ENCODE measurements at places on chromosomes 12 and 14.

DNA sequence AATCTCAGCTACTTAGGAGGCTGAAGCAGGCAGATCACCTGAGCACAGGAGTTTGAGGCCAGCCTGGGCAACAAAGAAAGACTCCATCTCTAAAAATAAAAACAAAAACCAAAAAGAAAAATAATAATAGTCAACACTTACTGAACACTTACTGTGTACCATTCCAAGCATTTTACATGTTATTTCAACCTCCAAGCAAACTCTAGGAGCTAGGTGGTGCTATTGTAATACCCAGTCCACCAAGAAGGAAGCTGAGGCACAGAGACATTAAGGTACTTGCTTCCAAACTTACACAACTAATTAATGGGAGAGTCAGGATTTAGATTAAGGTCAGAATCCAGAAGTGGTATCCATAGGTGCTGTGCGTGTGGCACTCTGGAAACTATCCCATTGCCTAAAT is 13.7 kb upstream of the OR6J1 start:
- no peak for DNase-seq

GRCh38 chr14:104985675-104986486 is at the start of gene CLBA1:
Gene CLBA1, plus strand, starts transcription at chr14:104985788. Its CDS starts 644 bp downstream, at chr14:104986432.
- peak; percentile 98 for DNase-seq

DNA sequence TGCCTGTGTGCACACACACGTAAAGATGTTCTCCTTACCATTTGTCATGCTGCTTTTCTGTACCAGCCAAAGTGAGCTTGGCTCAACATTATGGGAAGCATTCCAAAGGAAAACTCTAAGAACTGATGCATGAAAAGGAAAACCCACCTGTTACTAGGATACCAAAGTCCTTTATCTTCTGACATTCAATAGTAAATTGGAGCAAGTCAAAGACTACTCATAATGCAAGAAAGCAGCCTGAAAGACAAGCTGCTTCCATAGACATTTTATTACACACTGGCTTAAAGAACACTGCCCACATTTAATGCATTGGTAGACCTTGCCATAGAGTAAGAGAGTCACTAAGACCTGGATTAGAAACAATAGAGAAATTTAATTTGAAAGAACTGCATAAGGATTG is 159.0 kb downstream of the LRIG3 start:
- DNase-seq = no peak

DNA sequence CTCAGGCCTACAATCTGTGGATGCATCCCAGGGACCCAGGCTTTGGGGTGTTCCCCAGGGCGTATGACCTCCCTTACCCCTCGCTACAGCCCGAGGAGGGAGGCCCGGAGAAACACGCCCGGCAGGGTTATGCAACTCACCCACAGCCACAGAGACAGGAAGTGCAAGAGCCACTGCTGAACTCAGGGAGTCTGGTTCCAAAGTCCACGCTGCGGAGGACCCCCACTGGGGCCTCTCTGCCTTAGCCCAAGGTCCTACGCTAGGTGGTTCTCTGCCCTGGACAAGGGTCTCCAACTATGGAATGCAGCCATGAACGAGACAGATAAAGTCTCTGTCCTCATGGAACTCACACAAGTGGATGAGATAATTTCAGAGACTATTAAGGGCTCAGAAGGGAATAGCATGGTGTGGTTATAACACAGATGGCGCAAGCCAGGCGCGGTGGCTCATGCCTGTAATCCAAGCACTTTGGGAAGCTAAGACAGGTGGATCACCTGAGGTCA is 11.3 kb downstream of the SCARB1 start:
- DNase-seq = no peak

GRCh38 chr12:108567406-108568337 is 5.3 kb downstream of the ISCU start:
- DNase-seq = no peak

DNA sequence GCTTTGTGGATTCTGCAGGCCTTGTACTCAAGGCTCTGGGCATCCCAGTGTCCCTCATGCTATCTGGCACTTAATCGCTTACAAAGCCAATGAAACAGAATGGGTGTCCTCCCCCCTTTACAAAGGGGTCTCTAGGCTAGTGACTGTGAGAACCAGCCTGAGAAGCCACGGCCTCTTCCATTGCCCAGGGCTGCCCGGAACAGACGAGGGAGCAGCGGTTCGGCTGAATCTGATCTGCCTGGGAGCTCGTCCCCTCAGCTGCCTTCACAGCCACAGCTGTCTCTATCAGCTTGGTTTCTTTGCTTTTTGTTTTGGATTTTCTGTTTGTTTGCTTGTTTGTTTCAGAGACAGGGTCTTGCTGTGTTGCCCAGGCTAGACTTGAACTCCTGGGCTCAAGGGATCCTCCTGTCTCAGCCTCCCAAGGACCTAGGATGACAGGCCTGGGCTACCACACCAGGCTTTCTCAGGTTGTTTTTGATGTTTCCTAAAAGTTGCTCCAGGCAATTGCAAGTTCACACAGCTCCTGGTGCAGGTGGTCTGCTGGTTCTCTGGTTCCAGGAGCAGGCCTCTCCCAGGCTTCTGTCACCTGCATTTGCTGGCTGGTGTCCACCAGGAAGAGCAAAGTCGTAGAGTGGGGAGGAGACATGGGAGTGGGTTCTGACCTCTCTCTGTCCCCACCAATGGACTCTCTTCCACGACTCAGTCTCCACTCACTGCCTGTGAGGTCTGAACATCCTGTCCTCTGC is 10.9 kb upstream of the RIN3 start:
- no peak for DNase-seq

DNA sequence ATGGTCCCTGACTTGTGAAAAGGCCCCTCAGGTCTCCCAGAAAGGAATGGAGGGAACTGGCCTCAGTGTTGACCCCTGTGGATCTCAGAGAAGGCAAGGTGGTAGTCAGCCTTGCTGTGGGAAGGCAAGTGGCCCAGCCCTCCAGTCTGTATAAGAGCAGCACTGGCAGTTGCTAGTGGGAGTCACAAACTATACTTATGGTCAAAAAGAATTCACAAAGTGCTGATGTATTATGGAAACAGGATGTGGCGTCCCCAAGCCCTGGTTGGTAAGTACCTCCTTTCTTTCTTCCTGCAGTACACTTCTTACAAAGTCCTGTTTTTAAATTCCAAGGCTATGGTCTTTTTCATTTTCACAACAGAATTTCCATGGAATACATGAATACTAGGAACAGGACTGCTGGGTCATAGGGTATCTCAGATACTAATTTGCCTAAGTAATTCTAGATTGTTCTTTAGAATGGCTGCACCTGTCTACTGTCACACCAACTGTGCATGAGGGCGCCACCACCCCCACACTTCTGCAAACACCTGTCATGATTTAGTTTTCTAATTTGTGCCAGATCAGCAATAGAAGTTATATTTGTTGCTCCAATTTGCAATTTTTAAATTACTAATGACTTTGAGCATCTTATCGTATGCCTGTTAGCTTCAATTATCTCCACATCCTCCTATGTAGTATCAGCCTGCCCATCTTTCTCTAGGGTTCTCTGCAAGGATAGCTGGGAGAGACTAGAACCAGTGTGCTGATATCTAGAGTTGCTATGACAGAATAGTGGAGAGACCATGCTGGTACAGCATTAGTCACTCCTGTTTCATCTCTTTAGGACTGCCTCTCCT is 40.7 kb upstream of the TMEM263 start:
- peak; percentile 38 for DNase-seq

GRCh38 chr12:113136128-113136989 is 798 bp upstream of the RASAL1 start:
- peak; percentile 55 for DNase-seq

DNA sequence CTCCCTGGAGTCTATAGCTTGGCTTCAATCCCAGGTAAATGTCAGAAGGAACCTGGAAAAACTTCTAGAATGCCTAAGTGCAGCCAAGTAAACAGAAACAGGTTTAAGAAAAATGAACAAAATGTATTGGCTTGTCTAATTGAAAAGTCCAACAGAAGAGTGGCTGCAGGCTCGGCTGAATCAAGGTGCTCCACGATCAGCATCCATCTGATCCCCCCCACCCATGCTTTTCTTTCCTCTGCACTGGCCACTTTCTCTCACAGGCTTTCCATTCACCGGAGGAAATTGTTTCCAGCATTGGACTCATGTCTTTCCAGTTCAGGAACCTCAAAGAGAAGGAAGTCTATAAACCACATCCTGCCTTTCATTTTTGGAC is 42.0 kb upstream of the C14orf180 start:
- DNase-seq = no peak

- DNase-seq = no peak
These were observed 328.3 kb downstream of the TMEM121 start for GRCh38 chr14:105854600-105855245.

GRCh38 chr12:96227365-96228106 is 33.4 kb downstream of the ELK3 start:
- no peak for DNase-seq

DNA sequence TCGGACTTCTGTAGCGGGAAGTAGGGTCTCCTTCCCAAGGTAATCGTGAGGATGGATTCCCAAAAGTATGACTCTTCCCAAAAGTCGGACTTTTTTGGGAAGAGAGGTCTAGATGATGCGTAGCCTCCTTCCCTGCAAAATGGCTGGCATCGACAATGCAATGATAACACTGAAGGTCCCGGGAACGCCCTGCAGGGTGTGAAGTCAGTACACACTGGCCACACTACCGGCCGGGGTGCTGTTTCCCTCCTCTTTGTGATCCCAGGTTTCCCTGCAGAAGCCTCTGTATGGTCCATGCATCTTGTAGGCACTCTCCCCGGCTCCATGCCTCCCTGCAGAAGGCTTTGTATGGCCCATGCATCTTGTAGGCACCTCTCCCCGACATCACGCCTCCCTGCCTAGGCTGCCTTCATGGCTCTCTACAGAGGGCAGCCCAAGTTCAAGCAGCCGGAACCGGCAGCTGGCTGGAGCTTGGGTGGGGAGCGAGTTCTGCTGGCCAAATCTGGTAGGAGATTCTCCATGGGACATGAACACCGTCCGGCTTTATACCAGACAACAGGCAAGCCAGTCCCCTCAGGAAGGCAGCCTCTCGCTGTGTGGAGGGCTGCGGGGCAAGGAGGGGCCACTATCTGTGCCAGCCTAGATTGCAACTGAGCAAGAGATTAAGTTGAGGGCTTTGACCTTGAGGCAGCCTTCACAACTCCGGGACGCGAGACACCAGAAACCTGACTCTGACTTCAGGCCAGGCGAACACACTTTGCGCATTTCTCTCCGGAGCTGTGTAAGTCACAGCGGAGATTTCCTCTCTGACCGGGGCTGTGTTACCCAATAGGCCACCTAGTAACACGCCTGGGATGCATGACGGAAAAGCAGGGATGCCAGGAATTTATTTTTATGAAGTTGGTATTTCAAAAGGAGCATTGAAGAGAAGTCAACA is 23.5 kb downstream of the FZD10 start:
- DNase-seq = no peak

GRCh38 chr12:104737791-104738301 is 220.2 kb downstream of the SLC41A2 start:
- DNase-seq = no peak

DNA sequence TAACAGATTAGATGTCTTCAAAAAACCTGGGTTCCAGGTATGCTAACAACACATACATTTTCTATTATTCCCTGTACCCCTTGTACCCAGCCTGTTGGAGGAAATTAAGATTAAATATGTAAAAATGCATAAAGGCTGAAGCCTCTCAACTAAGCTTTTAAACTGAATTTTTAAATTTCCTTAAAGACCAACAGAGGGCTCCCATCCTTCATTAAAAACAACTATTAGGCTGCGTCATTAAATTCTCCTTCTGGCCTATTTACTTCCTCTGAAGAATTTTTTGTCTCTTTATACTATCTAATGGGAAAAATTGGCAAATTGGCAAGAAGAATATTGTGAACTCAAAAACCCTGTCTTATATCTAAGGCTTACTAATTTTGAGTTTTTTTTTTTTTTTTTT is 21.8 kb downstream of the SENP1 start:
- no peak for DNase-seq

DNA sequence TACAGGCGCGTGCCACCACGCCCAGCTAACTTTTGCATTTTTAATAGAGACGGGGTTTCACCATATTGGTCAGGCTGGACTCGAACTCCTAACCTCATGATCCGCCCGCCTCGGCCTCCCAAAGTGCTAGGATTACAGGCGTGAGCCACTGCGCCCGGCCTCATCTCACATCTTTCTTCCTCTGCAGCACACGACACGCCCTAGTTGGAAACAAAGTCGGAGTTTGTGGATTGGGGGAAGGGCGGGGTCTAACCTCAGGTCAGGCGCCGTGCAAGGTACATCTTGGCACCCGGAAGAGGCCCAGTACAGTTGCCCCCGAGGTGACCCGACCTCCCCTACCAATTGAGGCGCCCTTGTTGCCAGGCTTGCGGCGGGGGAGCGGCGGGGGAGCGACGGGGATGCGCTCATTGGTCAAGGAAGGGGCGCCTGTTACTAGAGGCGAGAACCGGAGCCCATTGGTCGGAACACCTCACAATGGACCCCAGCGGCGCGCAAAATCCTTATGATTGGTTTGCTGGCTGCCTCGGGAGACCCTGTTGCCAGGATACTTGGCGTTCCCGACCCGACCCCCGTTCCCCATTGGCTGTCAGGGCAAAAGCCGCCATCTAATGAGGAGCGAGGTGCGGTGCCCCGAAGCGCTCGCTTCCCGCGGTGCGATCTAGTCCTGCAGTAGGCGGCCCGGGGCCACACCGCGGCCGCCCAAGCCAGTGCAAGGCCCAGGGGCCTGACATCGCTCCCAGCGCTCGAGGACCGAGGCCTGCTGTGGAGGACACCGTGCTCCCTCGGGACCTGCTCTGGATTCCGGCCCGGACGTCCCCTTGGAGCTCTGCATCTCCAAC is at the start of gene REC8:
Gene REC8, plus strand, starts transcription at position 659 of the 839 bp plus-strand sequence. CDS start 473 bp downstream, outside the sequence.
- peak; percentile 96 for DNase-seq

DNA sequence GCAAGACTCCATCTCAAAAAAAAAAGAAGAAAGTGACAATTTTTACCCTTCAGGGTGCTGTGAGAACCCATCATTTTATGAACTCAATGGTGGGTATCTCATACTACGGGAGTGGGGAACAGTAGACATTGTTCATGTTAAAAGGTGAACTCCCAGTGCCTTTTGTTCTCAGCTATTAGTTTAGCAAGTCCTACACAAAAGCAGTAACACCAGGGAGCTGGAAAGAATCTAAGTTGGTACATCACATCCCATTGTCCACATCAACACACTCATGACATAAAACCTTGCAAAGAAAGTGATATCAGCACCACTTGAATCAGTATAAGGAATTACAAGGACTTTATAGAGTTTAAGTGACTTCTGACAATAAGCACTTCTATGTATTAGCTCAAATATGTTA is 47.4 kb upstream of the ABCC9 start:
- DNase-seq = no peak

DNA sequence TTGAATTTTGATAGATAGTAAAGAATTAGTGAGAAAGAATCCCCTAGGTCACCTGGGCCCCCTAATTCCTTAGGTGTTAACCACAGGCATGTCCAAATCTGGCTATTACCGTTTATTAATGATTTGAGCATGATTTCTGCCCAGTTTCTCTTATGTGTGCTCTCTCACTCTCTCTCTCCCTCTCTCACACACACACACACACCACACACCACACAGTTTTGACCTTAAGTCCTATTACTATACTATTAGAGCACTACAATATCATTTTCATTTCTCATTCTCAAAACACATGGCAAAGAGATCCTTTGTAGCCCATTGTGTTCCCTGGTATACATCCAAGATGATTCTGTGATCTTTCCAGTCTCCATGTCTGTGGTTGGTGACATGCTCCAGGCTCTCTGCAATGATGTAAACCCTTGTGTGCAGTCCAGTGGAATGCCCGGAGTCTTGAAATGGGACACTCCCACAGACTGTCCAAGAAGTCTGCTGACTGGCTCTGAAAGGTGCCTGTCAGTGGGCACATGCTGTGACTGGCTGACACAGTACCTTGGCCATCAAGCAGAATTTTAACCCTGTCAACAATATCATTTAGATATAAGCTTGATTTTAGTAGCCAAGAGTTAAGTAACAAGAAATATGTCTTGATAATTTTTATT is 96.2 kb downstream of the FIGNL2 start:
- no peak for DNase-seq
